ENCODE measurements at places on chromosomes 5 and 9.

DNA sequence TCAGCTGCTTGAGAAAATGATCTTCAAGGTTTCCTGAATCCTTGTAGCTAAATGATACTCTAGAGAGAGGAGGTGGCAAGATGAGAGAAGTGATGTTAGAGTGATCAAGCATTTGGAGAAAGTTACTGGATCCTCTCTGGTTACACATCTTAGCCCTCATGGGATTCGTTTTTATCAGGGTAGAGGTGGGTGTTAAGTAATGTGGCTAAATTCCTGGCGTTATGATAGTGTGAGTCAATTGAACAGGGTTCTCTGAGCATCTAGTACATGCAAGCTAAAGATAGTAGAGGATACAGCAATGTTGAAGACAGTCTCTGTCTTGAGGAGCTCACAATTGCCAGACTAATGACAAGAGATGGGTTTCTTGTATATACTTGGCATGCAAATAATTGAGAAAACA, 123.7 kb downstream of the PSD2 start:
- no peak for DNase-seq

- DNase-seq = peak; percentile 55
These were observed 2.8 kb downstream of the MELK start for GRCh38 chr9:36575411-36575882.

- DNase-seq = peak; percentile 31
These were observed 671.1 kb downstream of the TAF11L14 start for GRCh38 chr5:18305288-18305924.

GRCh38 chr9:120612218-120612617, 32.3 kb upstream of the CDK5RAP2 start:
- DNase-seq = no peak

- peak; percentile 37 for DNase-seq
These were observed 42.1 kb upstream of the RARS1 start for GRCh38 chr5:168443950-168444700.

GRCh38 chr9:109963079-109963478, 183.1 kb downstream of the PALM2AKAP2 start:
- no peak for DNase-seq

GRCh38 chr5:3835811-3836210, 240.2 kb downstream of the IRX1 start:
- no peak for DNase-seq

DNA sequence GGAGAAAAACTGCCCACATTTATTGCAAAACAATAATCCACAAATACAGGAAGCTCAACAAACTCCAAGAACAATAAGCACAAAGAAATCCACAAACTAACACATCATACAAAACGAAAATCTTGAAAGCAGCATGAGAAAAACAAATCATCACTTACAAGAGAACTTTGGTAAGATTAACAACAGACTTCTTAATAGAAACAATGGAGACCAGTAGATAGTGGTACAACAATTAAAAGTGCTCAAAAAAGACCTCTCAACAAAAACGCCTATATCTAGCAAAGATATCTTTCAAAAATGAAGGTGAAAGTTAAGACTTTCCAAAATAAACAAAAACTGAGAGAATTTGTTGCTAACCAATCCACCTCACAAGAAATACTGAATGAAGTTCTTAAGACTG, 38.4 kb downstream of the CDKL3 start:
- no peak for DNase-seq

DNA sequence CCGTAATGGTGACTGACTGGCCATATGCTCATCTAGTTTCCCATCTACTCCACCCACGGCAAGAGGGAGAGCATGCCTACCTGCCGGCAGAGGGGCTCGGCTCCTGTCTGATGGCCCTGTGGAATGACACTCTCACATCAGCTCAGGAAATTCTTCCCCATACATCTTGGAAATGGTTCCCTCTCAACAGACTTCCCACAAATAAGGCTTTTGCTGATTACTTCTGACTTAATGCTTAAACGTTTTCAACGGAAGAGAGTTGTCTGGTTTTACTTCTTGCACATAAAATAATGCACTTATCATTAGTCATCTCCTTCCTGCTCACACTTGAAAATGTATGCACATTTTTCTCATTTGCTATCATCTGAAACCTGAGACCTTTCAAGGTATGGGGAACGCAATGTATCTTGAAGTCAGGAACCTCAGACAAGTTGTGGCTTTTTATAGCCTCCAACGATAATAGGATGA, 129.5 kb downstream of the TTLL11 start:
- peak; percentile 96 for DNase-seq

DNA sequence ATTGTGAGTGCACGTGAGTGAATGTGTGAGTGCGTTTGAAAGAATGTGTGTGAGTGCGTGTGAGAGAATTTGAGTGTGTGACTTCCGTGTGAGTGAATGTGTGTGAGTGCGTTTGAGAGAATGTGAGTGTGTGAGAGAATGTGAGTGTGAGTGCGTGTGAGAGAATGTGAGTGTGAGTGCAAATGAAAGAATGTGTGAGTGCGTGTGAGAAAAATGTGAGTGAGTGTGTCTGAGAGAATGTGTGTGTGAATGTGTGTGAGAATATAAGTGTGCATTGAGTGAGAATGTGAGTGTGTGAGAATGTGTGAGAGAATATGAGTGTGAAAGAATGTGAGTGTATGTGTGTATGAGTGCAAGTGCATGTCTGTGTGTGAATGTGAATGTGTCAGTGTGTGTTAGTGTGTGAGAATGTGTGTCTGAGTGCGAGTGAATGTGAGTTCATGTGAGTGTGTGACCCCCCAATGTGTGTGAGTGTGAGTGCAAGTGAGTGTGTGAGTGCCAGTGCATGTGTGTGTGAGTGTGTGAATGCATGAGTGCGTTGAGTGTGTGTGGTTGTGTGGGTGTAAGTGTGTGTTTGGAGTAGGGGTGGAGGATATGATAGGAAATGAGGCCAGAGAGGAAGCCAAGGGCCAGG, 37.9 kb upstream of the LHX2 start:
- DNase-seq = no peak

DNA sequence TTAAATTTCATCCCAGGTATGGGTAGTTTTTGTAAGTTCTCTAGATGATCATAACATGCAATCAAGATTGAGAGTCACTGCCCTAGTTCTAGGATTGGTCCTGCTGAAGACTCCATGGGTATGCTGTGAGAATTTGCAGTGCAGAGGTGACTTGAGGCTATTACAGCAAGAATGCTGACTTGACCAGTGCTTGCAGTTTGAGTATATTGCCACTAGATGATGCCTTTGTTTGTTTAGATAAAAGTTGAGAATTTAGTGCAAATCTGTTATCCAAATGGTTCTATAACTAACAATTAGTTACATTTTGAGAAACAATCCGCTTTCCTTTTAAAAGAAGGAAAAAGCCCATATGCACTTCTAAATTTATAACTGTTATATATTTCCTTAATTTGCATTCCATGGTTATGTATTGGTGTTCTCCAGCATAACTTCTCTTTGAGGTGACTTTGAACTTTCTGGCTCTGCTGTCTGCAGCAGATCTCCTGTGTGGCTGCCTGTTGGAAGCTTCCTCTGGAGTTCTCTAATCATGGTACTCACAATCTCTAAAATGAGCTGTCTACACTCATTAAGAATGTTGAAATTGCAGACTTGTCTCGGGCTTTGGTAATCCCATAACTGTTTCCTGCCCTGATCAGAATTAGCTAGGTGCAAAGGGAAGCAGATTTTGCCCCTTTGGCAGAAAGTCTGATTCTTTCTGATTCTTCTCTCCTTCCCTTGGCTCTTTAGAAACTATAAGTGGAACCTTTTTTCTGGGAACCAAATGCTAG, 24.9 kb downstream of the MELK start:
- DNase-seq = peak; percentile 48

- DNase-seq = no peak
These were observed 33.9 kb downstream of the LMNB1 start for GRCh38 chr5:126810596-126811380.

- DNase-seq = no peak
These were observed 419.6 kb downstream of the DNAH5 start for GRCh38 chr5:13524936-13525335.

GRCh38 chr5:91556-92263, at the start of gene PLEKHG4B:
PLEKHG4B (plus strand) TSS chr5:92168; CDS start chr5:92232, 64 bp downstream.
- peak; percentile 28 for DNase-seq

DNA sequence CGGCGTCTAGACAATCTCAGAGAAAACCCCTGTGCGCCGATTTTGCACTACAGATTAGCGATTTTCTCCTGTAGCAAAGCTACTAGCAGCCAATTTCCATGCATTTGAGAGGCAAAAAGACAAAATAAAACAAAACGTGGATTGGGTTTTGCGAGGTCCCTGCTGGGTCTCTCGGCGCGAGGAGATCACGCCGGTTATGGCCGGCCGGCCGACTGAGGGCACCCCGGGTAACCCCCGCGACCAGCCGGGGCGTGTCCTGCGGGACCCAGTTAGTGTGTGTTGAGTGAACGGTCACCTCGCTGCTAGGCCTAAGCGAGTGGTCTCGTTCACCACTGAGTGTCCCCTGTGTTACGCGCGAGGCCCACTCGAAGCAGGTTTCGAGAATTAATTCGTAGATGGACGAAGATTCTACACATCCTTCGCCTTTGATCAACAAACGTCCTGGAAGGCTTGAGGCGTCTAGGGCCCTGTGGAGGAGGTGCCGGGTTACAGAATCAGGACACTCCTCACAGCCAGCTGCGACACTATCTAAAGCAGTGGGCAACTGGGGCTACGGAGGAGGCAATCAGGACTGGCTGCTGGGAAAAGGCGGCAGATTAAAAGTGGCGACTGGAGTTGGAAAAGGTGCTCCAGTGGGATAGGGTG, 764 bp upstream of the VDAC1 start:
- DNase-seq = peak; percentile 15

GRCh38 chr9:121997791-121998190, 95.3 kb downstream of the TTLL11 start:
- peak; percentile 42 for DNase-seq

DNA sequence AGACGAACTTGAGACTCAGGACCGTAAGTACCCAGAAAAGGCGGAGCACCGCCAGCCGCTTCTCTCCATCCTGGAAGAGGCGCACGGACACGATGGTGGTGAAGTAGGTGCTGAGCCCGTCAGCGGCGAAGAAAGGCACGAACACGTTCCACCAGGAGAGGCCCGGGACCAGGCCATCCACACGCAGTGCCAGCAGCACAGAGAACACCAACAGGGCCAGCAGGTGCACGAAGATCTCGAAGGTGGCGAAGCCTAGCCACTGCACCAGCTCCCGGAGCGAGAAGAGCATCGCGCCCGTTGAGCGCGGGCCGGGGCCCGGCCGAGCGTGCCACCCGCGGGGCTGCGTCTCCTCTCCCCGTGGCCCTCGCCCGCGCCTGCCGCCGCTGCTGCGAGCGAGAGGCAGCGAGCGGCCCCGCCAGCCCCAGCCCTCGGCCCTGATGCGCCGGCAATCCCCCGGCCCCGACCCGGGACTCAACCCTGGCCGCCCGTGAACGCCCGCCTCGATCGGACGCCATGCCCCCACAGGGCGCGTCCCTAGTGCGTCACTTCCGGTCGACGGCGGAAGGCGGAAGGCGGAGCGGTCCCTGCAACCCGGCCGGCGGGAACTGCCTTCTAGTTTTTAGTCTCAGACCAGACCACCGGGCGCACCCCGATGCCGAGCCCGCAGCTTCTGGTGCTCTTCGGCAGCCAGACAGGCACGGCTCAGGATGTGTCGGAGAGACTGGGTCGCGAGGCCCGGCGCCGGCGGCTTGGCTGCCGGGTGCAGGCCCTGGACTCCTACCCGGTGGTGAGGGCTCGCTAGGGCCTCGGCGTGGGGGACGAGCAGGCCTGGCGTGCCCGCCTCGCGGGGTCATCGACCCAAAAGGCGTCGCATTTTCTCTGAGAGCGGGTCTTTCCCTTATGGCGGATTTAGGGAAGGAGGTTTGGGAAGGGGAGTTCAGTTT, at the start of the genes NDOR1 and TMEM203:
Gene NDOR1, plus strand, starts transcription at position 575 of the 944 bp plus-strand sequence. Its CDS starts 78 bp downstream, at position 653.
Gene TMEM203, minus strand, starts transcription at position 523 of the 944 bp plus-strand sequence. Its CDS starts 234 bp downstream, at position 289.
- DNase-seq = peak; percentile 81

- DNase-seq = peak; percentile 61
These were observed 2.2 kb downstream of the DUSP1 start for GRCh38 chr5:172768573-172769341.

GRCh38 chr9:113587471-113588031, 124.0 kb downstream of the RGS3 start:
- peak; percentile 39 for DNase-seq

DNA sequence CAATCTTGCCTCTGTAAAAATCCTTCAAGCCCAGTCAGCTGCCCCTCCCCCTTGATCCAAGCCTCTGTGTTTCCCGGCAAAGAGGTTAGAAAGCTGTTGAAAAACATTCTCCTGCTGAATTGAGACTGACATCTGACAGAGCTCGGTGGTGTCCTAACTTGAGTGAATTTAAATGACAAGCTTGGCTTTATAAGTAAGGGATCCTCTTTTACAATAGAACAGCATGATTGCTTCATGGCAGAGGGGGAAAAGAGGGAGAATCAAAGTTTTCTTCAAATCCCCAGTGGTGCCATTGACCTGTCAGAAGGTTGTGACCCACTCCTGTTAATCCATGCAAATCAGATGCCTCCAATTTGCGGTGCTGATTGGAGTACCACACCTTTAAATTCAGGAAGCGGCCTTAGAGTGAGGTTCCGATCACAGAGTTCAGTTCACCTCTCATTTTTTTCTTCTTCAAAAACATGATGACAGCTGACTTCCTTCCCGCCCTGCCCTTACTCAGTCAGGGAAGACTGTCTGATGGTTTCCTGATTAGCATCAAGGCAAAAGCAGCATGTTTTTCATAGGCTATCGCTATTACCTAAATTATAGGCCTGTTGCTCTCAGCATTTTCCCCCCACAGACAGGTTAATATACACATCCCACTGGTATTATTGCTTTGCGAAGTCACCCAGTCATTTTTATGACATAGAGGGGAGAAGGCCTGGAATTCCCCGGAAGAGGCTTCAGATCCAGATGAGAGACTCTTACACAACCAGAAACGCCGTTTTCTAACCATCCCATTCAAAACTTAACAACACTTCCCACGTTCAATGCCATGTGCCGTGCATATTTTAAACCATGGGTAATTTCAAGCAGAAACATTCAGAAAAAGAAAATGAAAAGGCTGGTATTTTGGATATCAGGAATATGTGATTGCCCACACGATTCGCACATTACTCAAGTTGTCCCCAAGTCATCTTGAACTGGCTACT, 141.4 kb downstream of the EBF1 start:
- no peak for DNase-seq

GRCh38 chr9:4590430-4591122, 71.5 kb upstream of the PLPP6 start:
- DNase-seq = peak; percentile 9

DNA sequence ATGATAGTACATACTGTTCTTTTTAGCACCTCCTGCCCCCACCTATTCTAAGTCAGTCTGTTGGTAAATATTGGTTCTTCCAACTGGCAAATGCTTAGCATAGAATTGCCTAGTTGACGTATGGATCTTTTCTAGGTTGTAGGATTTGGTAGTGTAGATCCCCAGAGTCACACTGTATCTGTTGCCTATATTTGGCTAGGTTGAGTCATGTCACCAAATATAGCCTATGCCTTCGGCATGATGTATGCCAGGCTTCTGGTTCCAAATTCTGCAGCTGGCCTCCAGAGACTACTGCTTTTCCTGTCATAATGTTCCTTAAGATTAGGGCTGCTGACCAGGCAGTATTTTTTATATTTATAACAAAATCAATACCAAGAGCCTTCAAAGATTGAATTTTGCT, 38.2 kb downstream of the CPEB4 start:
- peak; percentile 36 for DNase-seq

- no peak for DNase-seq
These were observed 507 bp downstream of the RICTOR start for GRCh38 chr5:39073767-39074016.

GRCh38 chr5:116554764-116555163, 19.9 kb downstream of the SEMA6A start:
- DNase-seq = no peak

- no peak for DNase-seq
These were observed 3.5 kb upstream of the GADD45G start for GRCh38 chr9:89601306-89601705.

All from fibroblast of upper back skin (primary cell).